ENCODE measurements at places on chromosomes 3 and 15. TPM values are rescaled to one million over a fixed set of nuclear protein-coding genes. Genes with fewer than 3 reads are reported as not detected.

DNA sequence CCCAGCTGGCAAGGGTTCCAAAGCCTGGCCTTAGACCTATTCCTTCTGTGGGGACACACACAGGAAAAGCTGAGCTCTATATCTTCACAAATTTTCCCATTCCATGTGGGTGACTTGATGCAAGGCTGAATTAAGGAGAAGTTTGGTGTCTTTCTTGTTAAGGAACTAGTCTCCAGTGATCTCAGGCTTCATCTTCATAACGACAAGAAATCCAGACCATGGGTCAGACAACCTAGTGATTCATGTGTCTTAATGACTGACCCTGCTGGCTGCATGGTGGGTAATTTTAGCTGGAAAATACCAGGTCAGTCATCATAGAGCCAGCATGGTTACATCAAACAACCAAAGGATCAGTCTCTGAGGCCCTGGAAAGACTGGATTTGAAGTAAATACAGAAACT is 112.7 kb upstream of the SLC4A7 start:
- DNase-seq = no peak

Gene KCNAB1
- total RNA-seq = 15.1 TPM

Gene CADM2
- 23.0 TPM for total RNA-seq

GRCh38 chr3:186121278-186121677 is 12.4 kb upstream of the ETV5 start:
- DNase-seq = no peak

DNA sequence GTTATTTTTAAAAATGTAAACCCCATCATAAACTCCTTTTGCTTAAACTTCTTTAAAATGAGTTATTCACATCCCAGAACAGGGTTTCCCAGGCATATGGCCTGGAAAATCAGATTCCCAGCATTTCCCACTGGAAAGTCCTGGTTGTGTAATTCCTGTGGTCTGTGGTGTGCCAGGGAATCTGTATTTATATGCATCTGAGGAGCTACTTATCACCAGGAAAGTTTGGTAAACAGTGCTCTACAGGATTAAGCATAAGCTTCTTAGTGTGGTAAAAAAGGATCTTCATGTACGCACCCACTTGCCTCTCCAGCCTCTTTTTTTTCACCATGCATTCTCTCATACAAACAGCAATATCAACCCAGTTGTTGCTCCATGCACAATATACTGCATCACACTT is 28.2 kb downstream of the MEIS2 start:
- no peak for DNase-seq

DNA sequence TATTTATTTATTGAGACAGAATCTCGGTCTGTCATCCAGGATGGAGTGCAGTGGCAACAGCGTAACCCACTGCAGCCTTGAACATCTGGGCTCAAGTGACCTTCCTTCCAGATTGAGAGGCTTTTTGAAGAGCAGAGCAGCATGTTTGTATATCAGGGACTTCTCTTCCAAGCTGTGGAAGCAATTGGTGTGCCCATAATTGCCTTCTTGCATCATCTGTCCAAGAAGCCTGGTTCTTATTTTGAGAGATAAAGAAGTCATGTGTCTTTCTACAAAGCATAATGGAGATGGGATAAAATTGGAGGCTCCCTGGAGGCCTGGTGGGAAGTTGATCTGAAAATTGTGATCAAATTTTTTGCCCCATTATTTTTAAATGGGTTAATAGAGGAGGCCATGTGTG is 183.8 kb upstream of the MCTP2 start:
- DNase-seq = no peak

- no peak for DNase-seq
Observed at GRCh38 chr3:108241721-108242120, 19.5 kb upstream of the IFT57 start.

Data from ascending aorta (tissue), 2 donors.